Amniotic epithelial cell (primary cell): ENCODE measurements at places on chromosomes 16 and 17.

GRCh38 chr17:6000426-6000825, 69.8 kb upstream of the WSCD1 start:
- DNase-seq, result peak; percentile 77

GRCh38 chr17:18904482-18904881, 46.6 kb downstream of the PRPSAP2 start:
- no peak for DNase-seq

DNA sequence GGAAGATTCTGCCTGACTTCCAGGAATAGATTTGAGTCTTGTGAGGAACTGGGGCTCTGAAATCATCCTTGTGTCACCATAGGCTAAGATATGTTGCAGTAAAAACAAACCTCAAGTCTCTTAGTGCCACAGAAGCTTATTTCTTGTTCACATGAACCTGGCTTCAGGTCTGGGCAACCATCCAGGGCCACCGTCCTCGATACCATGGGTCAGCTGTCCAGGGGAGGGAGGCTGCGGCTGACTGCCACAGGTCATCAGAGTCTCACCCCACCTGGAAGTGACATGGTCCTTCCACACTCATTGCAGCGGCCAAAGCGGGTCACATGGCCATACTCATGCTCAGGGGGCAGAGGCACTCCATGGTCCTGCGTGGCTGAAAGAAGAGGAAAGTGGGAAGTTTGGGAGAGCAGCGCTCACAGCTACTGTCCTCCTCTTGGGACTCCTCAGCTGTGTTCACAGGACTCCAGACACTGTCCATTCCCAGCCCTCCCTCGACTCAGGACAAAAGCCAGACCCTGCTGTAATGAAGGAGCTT, 284.5 kb downstream of the CBLN1 start:
- no peak for DNase-seq

DNA sequence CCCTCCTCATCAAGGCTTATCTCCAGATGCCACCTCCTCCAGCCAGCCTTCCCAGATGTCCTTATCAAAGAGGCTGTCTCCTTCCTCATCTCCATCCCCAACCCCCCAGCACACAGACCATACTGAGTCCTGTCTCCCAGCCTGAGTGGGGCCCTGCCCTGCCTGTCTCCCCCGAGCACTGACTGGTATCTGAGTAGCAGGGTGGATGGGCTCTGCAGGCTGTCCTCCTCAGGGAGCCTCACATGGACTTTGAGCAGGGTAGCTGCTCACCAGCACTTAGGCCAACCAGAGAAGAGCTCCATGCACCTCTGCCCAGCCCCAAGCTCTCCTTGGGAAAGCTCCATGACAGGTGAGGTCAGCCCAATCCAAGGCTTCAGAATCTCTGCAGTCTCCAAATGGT, 20.0 kb upstream of the ITGA3 start:
- DNase-seq, result no peak

DNA sequence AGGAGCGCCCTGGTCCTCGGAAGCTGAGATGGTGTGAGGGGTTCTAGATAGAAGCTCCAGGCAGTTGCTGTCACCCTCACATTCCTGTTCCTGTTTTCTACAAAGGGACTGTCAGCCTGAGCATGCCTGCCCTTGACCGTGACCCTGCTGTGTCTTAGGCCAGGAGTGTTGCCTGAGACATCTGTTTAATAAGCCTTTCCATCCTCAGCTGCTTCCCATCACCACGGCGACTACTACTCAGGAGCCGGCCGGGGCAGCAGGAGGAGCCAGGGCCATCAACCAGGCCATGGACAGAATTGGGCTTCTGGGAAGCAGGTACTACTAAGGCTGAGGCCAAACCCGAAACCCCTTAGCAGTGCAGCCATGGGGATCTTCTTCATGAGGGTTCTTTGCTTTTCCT, 151.4 kb downstream of the KATNIP start:
- no peak for DNase-seq

DNA sequence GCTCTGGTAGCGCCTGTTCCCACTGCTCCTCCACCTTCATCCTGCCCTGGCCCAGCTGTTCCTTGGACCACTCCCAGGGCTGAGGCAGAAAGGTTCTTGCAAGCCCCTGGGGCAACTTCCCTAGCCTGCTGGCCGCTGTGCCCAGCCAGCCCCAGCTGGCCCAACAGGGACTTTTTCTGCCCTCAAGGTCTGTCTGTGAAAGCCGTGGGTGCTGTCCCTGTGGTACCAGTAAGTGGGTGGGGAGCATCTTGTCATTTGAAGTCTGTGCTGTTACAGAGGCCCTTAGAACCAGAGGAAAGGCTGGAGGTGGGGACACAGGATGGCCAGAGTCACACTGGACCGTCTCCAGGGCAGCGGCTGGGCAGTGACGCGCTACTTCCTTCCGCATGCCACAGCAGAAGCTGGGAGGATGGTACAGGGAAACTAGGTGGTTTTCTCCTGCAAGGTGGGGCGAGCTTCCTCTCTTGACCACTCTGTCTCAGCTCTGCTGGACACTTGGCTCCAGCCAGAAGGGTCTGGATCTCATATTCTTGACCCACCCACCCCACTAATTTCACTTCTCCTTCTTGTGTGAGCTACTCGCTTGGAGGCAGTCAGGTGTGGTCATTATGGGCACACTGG, 87.8 kb downstream of the PLCG2 start:
- DNase-seq, result no peak

DNA sequence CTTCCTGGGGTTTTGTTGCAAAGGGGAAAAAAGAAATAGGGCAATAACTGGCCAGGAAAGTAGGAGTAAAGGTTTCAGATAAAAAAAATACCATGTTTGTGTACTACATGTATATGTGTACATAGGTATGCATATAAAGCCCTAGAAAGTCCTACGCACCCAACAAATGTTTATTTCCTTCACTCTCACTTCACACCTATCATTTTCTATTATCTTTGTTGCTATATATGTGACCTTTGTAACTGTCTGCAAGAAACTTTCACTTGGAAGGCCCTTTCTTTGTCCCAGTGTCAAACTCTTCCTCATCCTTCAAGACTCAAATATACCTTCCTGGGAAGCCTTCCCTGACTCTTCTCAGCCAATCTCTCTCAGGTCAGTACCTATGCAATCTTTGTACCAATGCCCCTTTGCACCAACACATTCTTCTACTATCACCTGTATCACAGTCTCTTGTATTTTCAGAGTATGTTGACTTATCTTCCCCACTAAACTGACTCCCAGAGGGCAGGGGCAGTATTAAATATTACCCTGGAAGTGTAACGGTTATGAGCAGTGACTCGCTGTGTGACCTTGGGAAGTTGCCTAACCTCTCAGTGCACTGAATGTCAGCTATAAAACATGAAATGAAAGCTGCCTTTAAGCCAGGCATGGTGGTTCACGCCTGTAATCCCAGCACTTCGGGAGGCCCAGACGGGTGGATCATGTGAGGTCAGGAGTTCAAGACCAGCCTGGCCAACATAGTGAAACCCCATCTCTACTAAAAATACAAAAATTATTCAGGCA, 6.5 kb downstream of the XPO6 start:
- DNase-seq, result peak; percentile 38

GRCh38 chr17:10091046-10091445, 107.4 kb downstream of the GAS7 start:
- no peak for DNase-seq

GRCh38 chr17:58995247-58995940, 111.3 kb downstream of the TRIM37 start:
- DNase-seq, result no peak

GRCh38 chr17:71460943-71461342, 659.9 kb upstream of the SOX9 start:
- DNase-seq, result peak; percentile 34

DNA sequence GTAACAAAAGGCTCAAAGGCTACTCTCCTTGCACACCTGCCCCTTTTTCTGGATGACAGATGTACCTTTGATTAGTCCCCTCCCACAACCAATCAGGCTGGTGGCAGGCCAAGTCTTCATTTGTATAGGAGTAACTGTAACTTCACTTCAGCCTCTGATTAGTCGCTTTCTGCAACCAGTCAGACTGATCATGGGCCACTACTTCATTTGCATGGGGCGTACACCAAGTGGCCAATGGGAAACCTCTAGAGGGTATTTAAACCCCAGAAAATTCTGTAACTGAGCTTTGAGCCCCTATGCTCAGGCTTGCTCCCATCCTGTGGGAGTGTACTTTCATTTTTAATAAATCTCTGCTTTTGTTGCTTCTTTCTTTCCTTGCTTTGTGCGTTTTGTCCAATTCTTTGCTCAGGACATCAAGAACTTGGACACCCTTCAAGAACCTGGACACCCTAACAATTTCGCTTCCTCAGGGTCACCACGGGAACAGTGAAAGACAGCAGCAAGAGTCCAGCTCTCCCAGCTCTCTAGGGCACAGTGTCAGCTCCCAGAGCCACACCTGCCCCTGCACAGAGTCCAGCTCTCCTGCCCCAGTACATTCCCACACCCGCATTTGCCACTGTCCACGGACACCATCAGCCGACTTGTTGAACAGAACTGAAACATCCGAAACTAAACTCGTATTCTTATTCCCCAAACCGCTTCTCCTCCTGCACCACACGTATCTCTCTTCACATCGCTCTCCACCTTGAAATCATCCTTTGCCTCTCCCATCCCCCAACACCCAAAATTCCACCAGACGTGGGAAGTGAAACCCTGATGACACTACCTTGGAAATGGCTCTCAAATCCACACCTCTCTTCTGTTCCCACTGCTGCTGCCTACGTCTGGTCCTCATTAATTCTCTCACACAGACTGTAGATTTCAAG, 53.4 kb downstream of the ABCC12 start:
- DNase-seq, result no peak

DNA sequence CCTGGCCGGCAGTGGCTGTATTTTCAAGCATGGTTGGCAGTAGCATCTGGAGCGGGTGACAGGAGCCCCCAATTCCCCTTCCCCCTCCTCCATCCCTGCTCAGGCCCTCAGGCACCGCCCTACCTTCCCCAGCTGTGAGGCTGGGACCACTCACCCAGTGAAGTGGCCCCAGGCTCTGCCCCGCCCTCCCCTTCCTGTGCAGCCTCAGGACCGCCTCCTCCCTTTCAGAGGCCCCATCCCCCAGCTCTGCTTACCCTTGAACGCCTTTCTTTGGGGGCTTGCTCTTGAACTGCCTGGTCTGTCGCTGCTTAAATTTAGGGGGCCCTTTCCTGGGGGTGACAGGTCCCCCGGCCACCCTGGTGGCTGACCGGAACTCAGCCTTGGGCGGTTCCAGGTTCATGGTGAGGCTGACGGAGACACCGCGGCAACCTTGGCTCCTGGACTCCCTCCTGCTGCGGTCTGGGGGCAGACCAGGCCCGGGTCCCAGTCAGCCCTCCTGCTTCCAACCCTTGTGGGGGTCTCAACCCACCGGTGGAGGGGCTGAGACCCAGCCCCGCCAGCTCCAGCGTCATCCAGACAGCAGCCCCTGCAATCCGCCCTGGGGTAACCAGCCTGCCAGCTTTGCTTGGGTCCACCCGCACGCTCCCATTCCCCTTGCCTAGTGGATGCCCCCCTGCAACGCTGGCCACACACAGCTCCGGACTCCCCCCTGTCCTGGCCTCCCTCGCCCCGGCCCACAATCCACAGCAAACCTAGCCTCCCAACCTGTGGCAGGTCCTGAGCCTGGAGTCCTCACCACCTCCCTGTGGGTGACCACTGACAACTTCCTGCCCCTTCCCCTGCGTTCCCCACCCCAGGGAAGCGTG, 3.2 kb downstream of the PDE6G start:
- DNase-seq, result no peak

DNA sequence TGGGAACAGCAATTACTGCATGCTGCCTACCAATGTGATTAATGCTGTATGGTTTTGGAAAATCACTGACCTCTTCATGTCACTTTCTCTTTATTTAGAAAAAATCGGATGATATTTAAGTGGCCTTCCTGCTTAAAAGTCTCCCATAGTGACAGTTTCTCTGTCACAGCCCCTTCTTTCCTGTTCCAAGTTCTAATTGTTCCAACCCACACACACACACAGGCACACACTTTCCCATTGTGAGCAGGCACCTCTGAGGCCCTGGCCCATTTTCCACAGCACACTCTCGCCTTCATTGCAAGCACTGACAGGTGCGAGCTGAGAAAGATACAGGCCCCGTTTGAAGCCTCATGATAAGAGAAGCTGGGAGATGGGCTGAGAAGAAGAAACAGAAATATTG, 505.9 kb downstream of the HS3ST4 start:
- no peak for DNase-seq

- DNase-seq, result peak; percentile 24
Observed at GRCh38 chr17:50816771-50817751, 18.3 kb upstream of the WFIKKN2 start.

DNA sequence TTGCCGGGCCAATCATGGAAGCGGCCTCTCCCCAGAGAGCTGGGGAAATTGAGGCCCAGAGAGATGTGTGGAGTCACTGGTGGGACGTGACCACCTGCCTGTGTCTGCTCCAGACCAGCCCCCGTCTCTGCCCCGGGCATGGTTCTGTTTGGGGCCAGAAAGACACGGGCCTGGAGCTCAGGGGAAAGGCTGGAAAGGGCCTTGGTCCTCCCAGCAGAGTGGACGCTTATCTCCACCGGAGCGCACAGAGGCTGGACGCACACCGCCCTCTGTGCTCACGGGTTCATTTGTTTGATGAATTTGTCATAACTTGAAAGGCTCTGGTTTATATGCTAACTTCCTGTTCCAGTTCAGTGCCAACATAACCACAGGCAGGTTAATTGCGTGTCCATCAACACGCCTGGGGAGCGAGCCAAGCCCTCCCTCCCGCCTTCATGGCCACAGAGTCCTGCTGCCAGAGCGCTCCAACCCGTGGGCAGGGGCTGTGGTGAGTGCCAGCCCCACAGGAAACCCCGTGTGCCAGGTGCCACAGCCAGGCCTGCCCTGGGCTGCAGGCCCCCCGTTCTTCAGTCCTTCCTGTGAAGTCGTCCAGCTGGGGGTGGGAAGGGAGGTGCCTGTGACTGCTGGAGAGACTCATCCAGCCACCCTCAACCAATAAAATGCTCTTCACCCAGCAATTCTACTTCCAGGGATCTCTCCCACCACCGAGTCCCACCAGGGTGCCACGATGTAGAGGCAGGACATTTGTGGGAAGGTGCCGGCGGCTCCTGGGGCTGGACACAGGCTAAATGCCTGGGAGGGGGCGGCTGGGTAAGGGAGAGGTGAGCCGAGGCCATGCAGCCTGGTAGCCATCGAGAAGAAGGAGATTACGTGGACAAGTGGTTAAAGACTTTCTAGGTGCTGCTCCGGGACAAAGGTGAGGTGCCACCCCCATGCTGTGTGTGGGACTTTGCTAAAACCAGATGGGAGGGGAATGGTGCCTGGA, 29.4 kb upstream of the BAHCC1 start:
- DNase-seq, result peak; percentile 98

GRCh38 chr16:84885342-84885910, 65.6 kb downstream of the CRISPLD2 start:
- DNase-seq, result no peak

- DNase-seq, result no peak
Observed at GRCh38 chr16:78269256-78269655, 169.8 kb downstream of the WWOX start.

DNA sequence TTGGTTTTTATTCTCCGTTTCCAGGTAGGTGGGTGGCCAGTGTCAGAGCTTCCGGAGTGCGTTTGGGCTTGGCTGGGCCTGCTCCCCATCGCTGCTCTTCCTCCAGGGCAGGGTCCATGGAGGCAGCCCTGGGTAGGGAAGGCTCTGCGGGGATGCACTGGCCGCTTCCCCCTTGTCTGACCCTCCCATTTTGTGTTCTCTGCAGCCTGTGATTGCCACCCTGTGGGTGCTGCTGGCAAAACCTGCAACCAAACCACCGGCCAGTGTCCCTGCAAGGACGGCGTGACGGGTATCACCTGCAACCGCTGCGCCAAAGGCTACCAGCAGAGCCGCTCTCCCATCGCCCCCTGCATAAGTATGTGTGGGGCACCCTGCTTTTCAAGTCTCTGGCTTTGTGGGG, 158.3 kb downstream of the NTN1 start:
- DNase-seq, result no peak
